ENCODE measurements at places on chromosomes 6 and 20. TPM values are rescaled to one million over a fixed set of nuclear protein-coding genes. Genes with fewer than 3 reads are reported as not detected.

The OOEP gene
- 1.2 TPM for total RNA-seq

The OR2J3 gene
- not detected for total RNA-seq

The RIMS1 gene
- total RNA-seq, result 3.9 TPM

DNA sequence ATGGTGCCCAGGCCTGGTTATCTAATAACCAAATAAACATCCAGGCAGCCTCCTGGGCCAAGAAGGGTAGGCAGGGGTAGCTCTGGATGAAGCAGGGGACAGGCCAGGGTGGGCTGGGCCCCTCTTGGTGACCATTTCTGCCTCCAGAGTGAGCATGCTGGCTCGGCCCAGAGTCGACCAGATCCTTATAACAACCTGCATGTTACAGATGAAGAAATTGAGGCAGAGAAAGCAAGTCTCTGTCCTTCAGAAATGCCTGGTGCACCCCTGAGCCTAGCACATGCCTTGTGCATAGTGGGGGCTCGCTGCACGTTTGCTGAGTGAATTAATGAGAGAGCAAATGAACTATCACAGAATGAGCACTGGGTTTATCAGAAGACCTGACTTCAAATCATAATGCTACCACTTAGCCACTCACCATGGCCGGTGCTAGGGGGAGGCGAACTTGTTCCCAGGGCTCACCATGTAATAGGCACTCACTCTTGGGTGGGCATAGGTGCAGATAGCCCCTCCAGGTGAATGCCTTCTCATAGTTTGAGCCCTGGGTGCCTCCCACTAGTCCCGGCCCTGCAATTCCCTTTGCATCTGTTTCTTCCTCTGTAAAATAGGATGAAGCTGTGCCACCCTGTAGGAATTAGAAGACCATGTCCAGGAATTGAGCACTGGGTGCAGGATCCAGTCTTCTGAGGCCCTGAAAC, 3.8 kb upstream of the APCDD1L start:
- peaks cover 15% of the 10 kb centered on the region for H3K27me3 ChIP-seq
- no peak overlapping the region for H3K4me3 ChIP-seq
- DNase-seq, result no peak

GRCh38 chr6:125794342-125795137, 3.8 kb downstream of the NCOA7 start:
- H3K4me3 ChIP-seq, result no peak overlapping the region
- H3K36me3 ChIP-seq, result no peaks in the 10 kb centered on the region
- H3K27ac ChIP-seq, result no peak overlapping the region
- H3K27me3 ChIP-seq, result no peaks in the 10 kb centered on the region
- peaks cover 57% of the 10 kb centered on the region for H3K4me1 ChIP-seq

DNA sequence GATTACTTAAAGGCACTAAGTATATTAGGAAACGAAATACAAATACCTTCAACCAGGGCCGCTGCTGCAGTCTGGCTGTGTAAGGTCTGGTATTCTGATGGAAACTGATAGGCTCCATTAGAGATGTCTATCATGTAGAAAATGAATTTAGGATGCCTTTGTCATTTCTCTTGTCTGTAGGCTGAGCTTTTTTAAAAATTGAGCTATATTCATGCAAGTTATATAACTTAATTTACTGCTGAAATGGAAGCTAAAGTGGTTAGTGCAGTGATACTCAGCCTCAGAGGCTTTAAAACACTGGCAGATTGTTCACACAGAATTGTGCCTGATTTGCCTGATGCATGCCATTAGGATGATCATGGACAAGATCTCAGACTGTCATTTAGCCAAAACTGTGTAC, 286.2 kb upstream of the QKI start:
- H3K27me3 ChIP-seq, result no peaks in the 10 kb centered on the region
- DNase-seq, result no peak
- H3K36me3 ChIP-seq, result no peaks in the 10 kb centered on the region
- no peaks in the 10 kb centered on the region for H3K4me1 ChIP-seq
- no peak overlapping the region for H3K27ac ChIP-seq
